Neuronal stem cell (in vitro differentiated cells): ENCODE measurements at places on chromosomes 12 and 14.
A peak's percentile ranks its signal among the peaks of the same experiment; 100 is the strongest.

DNA sequence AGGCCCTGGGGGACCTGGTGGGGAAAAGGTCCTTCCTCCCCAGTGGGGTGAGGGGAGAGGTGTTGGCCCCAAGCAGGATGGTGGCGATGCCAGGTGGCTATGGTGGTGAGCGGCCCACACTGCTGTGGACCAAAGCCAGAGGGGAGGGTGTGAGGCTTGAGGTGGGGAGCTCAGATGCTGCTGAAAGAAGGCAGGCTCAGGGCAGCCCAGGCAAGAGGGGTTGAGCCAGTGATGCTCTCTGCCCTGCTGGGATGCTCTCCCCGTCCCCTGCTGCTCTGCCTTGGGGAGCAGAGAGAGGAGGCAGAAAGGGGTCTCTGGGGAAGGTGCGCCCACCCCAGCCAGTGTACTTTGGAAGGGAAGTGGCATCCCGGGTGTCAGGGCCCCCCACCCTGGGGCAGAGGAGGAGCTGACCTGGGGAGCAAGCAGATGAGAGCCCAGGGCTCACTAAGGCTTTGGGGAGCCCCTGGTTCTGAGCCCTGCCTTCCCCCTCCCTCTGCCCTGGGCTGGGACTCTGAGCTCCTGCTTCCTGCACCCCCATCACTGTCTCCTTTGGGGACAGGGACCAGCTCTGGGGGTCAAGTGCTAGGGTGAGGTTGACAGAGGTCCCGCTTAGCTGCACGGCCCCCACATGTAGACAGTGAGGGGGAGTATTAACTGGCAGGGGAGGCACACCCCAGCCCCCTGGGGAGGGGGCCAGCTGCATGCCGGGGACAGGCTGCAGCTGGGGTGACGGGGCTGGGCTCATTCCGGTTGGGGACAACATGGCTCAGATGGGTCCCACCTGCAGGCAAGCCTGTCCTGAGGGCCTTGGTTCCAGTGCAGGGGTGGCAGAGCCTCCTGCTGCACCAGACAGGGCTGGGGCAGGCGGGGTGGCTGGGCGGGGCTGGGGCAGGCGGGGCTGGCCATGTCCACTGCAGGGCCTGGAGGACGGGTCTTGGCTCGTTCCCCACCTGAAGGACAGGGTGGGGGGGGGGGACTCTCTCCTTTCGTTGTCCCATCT, 124.4 kb downstream of the KIF26A start:
- DNase-seq, result no peak

- no peak for DNase-seq
These were observed 265.7 kb downstream of the SNAPC1 start for GRCh38 chr14:62027958-62028357.

- no peak for DNase-seq
These were observed 7.7 kb downstream of the SSH1 start for GRCh38 chr12:108849660-108850059.

DNA sequence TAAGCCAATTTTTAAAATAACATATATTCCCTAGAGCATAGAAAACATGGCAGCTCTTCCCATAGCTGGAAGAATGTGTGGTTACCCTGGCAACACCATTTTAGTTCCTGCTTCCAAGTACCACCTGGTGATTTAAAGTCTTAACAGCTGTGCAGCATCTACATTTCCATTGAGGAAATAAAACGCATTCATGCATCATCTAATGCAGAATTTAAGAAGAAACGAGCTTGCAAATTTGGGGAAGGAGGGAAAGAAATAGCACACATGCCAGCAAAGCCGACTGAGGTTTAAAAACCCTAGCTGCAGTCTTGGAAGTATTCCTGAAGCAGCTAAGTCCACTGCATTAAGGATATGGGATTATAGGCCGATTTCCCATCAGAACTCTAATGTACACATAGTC, 22.8 kb upstream of the SLC38A2 start:
- no peak for DNase-seq

GRCh38 chr12:118959985-118960560, 21.3 kb upstream of the SRRM4 start:
- no peak for DNase-seq

DNA sequence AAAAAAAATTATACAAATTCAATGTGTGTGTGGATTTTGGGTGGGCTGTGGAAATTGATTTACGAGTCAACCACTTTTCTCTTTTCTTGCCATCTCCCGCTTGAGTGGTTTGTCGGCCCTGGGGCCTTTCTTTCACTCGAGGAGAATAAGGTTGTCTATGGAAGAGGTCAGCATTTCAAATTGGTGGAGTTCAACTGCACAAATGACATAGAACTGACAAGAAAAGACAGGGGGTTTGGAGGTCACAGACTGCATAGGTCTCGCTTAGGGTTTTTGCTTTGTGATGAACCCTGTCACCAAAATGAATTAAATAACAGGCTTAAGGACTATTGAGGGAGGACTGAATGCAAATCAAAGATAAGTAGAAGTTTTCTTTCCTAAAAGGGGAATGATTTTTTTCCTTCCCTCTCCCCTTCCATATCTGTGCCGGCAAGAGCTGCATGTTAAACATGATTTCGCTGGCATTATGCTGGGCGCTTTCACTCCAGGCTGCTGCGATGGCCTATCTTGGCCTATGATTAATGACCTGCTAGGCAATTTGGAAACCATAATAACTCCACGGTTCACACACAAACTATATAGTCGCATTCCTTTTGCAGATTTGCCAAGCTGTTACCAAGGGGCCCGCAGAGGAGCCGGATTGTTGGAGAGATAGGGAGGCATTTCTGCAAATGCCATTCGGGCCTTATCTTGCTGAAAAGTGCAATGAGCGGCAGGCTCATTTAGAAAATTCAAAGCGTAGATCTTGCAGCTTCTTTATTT, 20.7 kb downstream of the ASCL1 start:
- no peak for DNase-seq

- DNase-seq, result no peak
These were observed 83.0 kb downstream of the LRRC9 start for GRCh38 chr14:60002819-60003492.

- DNase-seq, result no peak
These were observed 23.8 kb downstream of the SLC16A7 start for GRCh38 chr12:59619461-59620240.

GRCh38 chr12:2544230-2544629, 250.5 kb upstream of the FKBP4 start:
- no peak for DNase-seq

DNA sequence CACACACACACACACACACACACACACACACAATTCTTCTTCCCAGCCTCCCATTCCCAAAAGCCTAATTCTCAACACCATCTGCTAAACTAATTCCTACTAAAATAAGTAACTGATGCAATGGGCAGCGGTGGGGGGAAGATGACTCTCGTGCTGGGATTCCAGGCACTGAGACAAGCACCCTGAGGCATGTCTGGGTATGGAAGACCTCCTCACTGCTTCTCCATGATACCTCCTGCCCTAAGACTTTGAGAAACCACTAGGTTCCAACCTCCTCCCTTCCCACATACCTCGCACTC, 789 bp upstream of the VWF start:
- DNase-seq, result no peak

DNA sequence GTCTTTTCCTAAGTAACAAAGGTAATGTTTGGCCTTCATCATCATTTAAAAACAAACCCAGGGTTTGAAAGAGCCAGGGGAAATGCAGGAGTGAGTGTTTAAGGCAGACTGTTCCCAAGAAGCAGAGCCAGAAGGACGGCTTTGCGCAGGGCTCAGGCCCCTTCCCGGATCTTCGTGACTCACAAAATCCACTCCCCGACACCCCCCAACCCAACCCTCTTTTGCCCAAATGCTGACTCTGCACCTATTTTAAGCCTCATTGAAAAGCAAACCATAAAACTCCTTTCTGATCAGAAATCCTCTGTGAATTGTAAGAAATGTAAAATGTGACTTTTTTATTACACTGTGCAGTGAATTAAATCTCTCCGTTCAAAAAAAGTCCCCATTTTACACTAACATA, 67.5 kb downstream of the SETD3 start:
- no peak for DNase-seq

DNA sequence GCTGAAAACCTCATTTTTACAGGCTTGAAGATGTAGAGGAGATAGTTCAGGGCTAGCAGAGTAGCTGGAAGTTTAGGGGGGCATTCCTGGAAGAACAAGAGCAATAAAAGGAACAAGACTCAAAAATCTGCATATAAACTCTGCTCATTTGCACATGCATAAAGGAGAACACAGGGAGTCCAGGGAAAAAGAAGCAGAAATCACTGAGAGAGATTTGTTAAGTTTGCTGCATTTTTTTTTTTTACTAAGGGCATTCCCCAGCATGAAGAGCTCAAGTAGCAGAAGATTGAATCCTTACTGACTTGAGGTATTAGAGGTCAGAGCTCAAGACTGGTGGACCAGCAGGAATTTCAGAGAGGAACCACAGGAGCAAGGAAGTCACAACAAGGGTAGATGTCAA, 28.2 kb upstream of the BCL11B start:
- DNase-seq, result no peak

- DNase-seq, result no peak
These were observed 17.5 kb downstream of the ZNF664 start for GRCh38 chr12:123990511-123990910.

- no peak for DNase-seq
These were observed 158.4 kb upstream of the RASSF8 start for GRCh38 chr12:25800101-25800500.

- DNase-seq, result no peak
These were observed 90.0 kb downstream of the DHRS2 start for GRCh38 chr14:23725980-23726710.

- peak; percentile 53 for DNase-seq
These were observed 10.0 kb downstream of the PGF start for GRCh38 chr14:74945261-74945851.

GRCh38 chr12:32509328-32510091, 110.2 kb downstream of the FGD4 start:
- DNase-seq, result no peak

- DNase-seq, result no peak
These were observed 60.3 kb downstream of the GPHN start for GRCh38 chr14:66568220-66568619.

GRCh38 chr12:120583478-120584030, 2.4 kb upstream of the POP5 start:
- peak; percentile 82 for DNase-seq

DNA sequence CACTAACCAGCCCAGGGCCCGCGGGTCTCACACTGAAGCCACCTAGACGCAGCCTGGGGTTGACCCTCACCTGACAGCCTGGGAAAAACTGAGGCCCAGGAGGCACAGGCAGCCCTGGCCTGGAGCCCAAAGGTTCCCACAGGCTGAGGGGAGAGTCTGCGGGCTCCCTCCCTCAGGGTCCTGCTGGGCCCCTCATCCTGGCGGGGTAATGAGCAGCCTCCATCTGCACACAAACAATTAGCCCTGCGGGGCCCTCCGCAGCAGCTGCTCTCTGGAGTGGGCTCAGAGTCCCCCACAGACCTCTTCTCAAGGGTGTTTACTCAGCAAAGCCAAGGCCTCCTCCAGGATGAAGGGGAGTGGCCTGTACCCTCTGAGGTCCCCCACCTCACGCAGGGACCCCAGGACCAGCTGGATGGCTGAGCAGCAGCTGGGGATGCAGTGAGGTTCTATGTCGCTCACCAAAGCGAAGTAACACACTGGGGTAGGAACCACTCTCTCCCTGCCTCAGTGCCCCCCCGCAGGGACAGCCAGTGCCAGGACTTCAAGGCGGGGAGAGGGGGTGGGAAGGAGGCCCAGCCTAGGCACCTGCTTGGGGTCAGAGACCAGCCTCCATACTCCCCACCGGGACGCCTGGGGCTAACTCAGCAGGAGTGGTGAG, 7.3 kb downstream of the AKT1 start:
- DNase-seq, result no peak

GRCh38 chr12:45509621-45510020, 219.9 kb upstream of the ARID2 start:
- DNase-seq, result no peak

DNA sequence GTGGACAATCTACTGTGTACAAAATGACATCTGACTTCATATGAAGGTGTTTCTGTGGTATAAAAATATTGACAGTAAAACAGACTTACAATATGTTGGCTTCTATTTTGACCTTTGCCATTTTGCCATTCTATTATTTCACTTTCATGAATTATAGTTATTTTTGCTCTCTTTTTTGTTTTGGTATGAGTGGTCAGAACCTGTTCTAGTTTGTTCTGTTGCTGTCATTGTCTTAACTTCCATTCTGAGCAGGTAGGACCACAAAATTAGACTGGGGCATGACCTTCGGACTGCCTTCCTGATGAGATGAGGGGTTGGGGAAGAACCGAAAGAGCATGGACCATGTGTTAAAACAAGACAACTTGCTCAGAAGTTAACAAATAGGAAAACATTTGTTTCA, 36.5 kb upstream of the IFNG-AS1 start:
- DNase-seq, result no peak

DNA sequence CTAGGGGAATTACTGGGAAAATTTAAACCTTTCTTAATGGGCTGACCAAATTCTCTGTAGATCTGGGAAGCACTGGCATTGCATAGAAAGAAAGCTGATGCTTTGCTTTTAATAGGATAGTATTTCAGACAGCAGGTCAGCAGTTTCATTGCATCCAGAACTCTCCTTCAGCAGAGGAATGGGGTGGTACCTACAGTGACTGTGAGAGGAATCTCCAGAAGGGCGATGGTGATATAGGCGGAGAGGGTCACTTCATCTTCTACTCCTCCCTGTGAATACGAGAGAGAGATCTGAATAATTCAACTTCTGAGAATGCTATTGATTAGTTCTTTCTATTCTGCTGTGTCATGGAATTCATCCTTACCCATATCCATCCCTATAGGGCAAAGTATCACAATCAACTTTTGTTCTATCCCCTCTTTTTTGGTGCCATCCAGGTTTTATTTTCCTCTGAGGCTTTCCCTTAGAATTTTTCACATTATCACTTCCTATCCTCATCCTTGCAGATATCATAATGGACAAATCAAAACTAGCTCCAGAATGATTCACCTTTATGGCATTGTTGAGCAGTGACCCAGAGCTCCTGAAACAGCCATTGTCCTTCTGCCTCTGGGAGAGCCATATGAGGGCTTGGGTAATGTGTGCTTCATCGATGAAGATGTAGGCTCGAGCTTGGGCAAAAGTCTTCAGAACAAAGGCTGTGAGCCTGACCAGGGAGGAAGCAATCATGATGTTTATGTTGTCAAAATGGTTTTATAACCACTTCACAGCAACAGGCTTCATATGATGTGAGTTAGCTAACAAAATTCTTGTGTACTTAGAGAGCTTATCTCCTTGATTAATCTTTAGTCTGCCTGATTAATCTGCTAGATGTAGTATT, 38.3 kb downstream of the A2M start:
- DNase-seq, result no peak

- no peak for DNase-seq
These were observed at the start of gene MYF6 for GRCh38 chr12:80707126-80707829. MYF6 (plus strand) TSS chr12:80707634; CDS start chr12:80707720, 86 bp downstream.

DNA sequence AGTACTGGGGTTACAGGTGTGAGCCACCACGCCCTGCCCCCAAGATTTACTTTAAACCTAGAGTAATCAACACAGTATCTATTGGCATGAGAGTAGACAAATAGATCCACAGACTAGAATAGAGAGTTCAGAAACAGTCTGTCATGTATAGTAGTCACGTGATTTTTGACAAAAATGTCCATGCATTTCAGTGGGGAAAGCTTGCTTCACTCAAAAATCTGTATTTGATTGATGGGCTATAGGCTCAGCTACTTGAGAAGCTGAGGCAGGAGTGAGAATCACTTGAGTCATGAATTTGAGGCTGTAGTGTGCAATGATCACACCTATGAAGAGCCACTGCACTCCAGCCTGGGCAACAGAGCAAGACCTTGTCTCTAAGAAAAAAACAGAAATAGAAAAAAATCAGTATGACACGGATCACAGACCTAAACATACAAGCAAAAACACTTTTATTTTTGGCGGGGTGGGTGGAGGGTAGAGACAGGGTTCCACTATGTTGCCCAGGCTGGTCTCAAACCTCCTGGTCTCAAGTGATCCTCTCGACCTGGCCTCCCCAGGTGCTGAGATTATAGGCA, 7.6 kb upstream of the ORAI1 start:
- no peak for DNase-seq

- no peak for DNase-seq
These were observed 3.7 kb upstream of the COX8C start for GRCh38 chr14:93343266-93343665.
